Mesangial cell (primary cell): ENCODE measurements at places on chromosomes 12 and 14. TPM values are rescaled to one million over a fixed set of nuclear protein-coding genes. Genes with fewer than 3 reads are reported as not detected.

Gene HAL
- total RNA-seq, result 0.25 TPM in 1 of 2 replicates, not detected in the other

Gene ST8SIA1
- total RNA-seq, result 0.13 and 0.16 TPM in 2 replicates

Gene DNAJC22
- 5.9 and 9.4 TPM in 2 replicates for total RNA-seq

Gene RASSF9
- total RNA-seq, result 1.3 and 7.2 TPM in 2 replicates

Gene DDX54
- total RNA-seq, result 48.8 and 64.0 TPM in 2 replicates

Gene GRIN2B
- under 0.01 TPM in 1 of 2 replicates, not detected in the other for total RNA-seq

Gene ANKRD33
- total RNA-seq, result not detected in 2 replicates

Gene DBX2
- not detected in 2 replicates for total RNA-seq

Gene SLC38A4
- total RNA-seq, result 1.3 TPM in 1 of 2 replicates, not detected in the other

Gene OLR1
- total RNA-seq, result 0.51 and 1.5 TPM in 2 replicates

Gene OVCH1
- total RNA-seq, result not detected in 2 replicates

Gene PAPLN
- 10.9 and 106 TPM in 2 replicates for total RNA-seq

Gene C12orf50
- not detected in 2 replicates for total RNA-seq

Gene PARPBP
- total RNA-seq, result 1.5 and 12.5 TPM in 2 replicates

Gene CYP27B1
- total RNA-seq, result 0.65 and 2.3 TPM in 2 replicates

Gene KLHDC1
- total RNA-seq, result 0.38 and 0.49 TPM in 2 replicates

Gene CAPZA3
- not detected in 2 replicates for total RNA-seq
